ENCODE measurements at places on chromosomes 16 and 17.

DNA sequence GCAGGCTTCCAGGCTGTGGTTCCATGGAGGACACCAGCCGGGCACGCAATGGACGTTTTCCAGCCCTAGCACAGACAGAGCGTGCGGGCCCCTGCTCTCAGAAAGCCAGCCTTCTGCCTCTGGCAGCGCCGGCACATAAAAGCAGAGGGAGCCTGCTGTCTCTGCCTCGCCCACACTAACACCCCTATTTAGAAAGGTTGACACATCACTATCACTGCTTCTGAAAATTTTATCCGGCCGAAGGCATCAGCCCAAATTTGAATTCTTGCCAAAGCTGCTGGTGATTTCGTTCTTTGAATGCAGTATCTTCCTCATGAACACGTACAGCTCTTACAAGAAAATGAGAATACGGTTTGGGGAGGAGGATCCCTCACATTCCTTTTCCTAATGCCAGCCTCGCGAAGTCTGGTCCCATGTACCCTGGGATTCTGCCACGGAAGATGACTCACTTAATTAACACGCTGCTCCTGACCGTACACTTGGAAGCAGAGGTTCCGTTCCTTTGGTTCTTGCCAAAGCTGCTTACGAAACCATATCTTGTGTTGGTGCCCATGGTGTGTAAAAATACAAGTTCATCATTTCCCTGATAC lies 1.3 kb upstream of the RAB11FIP3 start:
- no peak for DNase-seq

DNA sequence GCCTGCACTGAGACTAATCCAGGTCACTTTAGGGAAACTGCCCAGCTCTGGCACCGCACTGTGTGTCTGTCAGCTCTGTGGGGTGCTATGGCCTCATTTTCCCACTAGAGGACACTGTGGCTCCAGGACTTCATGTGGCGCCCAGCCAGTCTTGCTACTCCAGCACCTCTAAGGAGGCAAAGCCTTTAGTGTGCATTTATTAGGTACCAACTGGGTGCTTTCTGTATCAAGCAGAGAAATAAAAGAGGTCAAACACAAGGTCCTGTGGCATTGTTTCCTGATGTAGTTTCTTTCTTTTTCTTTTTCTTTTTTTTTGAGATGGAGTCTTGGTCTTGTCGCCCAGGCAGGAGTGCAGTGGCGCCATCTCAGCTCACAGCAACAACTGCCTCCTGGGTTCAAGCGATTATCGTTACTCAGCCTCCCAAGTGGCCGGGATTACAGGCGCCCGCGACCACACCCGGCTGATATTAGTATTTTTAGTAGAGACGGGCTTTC lies 12.5 kb upstream of the RHBDL3 start:
- peak; percentile 58 for DNase-seq

DNA sequence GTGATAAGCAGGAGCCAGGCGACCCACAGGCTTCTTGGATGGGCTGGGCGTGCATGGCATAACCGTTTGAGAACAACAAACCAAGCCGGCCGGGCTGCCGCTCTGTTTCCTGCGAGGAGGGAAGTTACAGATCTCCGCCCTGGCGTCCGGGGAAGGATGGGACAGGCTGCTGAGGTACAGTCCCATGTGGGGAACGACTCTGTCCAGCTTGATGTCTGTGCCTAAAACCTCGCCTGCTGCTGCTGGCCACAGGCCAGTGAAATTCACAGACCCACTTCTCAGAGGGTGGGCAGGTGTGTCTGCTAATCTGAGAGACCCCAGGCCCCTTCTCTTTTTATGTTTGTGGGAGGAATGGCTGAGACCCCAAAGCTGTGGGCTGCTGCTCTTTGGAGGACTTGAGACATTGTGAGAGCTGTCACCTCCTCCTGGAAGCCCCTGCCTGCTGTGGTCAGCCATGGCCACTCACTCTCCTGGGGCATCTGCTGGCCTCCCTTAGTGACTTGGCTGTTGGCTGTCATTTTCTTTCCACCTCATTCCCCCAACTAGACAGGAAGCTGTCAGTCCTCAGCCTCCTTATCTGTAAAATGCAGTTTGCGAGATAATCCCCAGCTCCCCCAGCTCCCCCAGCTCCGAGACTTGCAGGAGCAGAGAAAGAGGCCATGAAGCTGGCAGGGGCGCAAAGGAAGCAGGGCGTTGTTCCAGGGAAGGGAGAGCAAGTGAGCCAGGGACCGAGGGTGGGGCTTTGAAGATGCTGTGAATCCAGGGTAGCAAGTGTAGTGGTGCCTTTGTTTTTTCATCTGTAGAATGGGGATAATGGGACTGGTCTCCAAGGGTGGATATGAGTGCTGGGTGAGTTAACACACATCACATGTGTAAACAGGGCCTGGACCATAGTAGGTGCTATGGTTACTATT lies 51.0 kb downstream of the CMIP start:
- DNase-seq = no peak

DNA sequence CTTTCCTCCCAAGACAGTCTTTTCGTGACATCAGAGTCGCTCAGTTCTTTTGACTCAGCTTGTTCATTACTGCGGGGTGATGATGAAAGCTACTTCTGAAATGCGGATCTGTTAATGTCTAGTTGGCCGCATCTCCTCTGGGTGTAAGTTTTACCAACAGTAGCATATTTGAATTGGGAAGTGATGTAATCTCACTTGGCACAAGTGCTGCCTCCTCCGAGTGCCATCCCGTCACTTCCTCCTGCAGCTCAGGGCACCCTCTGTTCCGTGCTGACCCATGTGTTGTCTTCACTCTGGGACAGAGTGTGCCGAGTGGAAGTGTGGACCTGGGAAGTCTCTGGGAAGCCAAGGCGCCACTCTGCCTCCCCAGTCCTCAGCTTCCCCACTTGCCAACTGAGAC lies 8.9 kb downstream of the ADAD2 start:
- DNase-seq = no peak

DNA sequence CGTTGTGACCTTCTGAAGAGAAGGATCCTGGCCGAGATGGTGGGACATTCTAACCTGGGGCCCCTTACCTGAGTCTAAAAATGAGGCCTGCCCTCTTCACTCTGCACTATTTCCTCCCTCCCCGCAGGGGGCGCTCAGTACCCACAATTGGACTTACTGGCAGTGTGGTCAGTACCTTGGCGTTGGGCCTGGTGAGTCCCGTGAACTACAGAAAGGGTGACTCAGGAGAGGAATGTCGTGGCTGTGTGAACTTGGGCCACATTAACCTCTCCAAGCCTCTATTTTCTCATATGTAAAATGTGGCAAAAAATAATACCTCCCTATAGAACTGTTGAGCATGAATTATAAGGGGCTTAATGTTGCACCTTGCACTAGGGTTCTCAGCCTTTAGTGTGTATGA lies 3.9 kb downstream of the RSAD1 start:
- peak; percentile 52 for DNase-seq

GRCh38 chr16:30887927-30888326 lies 6.0 kb downstream of the BCL7C start:
- no peak for DNase-seq

- no peak for DNase-seq
Measured at GRCh38 chr16:71441348-71442050, 355 bp downstream of the TLE7 start.
